ENCODE measurements at places on chromosomes 3 and 15.

- no peak for DNase-seq
These were observed 4.2 kb downstream of the PTPN23 start for GRCh38 chr3:47385007-47385406.

DNA sequence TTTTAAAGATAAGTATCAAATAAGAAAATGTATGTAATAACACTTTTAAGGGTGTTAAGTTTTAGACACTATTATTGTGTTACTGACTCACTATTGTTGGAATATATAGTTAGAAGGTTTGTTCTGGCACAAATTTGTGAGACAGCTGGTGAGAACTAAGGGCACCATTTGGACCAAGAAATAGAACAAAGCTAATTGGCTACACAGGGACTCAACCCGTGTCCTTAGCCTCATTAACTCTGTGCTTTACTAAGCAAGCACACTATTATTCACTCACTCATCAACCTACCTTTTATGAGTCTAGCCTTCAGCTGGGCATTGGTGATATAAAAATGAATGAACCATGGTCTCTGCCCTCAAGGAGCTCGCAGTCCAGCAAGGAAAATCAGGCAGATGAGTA is 4.1 kb upstream of the UNC13C start:
- DNase-seq: no peak

DNA sequence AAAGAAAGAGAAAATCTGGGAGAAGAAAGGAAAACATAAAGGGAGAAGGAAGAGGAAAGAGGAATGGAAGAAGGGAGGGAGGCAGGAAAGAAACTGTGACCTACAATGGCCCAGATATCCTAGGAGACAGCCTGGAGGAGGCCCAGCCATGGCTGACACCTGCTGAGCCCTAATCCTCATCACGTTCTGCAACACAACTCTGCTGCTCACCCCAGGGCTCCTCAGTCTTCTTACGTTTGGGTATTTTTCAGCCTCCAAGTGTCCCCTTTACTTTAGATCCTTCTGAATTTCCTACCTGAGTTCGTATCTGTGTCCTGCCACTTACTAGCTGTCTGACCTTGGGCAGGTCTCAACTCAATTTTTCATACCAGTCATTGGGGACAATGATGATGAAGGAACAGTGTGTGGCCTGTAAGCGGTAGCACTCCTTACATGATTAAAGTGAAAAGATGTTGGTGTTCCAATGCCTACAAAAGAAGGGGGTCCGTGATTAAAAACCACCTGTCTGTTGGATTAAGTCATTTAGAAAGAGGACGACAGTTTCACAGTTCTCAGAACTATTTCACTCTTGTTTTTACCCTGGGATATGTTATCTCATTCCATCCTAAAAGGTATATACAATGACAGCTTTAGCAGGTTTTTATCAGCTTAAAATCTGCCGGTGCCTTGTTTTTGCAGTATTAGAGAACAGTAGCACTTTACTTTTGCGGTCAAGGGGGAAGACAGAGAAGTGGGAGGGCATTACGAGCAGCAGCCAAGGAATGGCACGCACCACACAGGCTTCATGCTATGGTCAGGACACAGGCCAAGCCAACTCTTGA is 47.4 kb downstream of the CCR4 start:
- DNase-seq: no peak

- DNase-seq: no peak
These were observed 217.5 kb upstream of the ROPN1 start for GRCh38 chr3:124209426-124209825.

DNA sequence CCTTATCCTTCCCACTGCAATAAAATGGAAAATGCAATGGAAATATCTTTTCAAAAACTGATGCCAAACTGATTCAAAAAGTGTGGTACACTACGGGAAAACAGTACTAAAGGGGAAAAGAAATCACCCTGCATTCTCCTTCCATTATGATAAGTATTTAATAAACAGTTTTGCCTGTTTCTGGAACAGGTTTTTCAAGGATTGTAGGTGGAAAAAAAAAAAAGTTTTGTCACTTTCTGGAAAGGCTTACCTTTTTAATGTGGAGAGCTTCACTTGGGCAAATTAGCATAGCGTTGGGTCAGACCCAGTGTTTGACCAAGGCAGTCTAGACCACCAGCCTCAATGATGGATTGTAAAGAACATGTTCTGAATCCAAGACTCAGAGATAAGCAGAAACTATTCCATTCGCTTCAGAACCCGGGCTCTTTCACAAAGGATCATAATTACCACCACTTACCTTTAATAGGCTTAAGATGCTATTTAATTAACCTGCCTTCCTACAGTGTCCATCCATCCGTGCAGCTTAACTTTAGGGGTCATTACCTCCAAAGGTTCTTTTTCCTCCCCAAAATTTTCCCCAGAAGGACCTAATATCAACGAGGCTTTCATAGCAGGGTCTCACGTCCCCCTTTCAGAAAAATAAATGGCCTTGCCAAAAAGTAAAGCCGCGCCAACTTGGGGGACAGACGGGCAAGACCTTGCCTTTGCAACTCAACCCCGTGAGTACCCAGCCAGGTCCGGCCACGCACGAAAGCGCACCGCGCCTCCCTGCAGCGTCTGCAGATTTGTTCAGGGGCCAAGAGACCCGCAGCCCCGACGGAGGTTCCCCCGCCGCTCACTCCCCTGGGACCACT is 1.0 kb downstream of the DCBLD2 start:
- DNase-seq: no peak

DNA sequence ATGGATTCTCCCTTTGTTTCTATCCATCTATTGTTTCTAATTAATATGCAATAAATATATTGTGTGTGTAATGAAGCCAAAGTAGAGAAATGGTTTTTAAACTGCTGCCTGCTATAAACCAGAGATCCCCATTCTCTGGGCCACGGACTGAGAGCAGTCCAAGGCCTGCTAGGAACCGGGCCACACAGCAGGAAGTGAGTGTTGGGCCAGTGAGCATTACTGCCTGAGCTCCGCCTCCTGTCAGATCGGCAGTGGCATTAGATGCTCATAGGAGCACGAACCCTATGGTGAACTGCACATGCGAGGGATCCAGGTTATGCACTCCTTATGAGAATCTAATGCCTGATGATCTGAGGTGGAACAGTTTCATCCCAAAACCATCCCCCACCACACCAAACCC is 85.2 kb upstream of the POMGNT2 start:
- DNase-seq: no peak

GRCh38 chr3:142787719-142788118 is 63.9 kb downstream of the TRPC1 start:
- no peak for DNase-seq
